Keratinocyte (primary cell): ENCODE measurements at places on chromosomes 1 and 21. TPM values are rescaled to one million over a fixed set of nuclear protein-coding genes. Genes with fewer than 3 reads are reported as not detected.

GRCh38 chr1:226643177-226643576, 94.6 kb downstream of the STUM start:
- no peak for DNase-seq

DNA sequence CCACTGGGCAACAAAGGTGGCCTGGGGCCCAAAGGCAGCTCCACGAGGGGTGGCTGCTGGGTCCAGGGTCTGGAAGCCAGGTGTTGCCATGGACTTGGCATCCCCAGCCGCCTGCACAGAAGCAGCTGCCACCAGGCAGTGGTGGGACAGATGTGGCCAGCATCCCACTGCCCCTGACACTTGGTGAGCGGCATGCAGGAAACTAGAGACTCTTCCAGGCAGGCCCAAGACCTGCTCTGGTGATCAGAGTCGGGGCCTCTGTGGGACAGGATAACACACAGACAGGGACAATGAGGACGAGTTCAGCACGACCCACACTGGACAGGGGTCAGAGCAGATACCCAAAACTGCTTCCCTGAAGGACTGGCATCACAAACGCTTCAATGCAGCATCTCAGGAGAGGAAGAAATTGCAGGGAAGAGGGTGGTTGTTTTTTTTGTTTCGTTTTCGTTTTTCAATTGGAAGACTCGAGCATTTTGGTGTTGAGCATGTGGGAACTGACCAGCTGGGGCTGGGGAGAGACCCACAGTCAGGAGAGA, 34.1 kb upstream of the RNF187 start:
- DNase-seq, result no peak

DNA sequence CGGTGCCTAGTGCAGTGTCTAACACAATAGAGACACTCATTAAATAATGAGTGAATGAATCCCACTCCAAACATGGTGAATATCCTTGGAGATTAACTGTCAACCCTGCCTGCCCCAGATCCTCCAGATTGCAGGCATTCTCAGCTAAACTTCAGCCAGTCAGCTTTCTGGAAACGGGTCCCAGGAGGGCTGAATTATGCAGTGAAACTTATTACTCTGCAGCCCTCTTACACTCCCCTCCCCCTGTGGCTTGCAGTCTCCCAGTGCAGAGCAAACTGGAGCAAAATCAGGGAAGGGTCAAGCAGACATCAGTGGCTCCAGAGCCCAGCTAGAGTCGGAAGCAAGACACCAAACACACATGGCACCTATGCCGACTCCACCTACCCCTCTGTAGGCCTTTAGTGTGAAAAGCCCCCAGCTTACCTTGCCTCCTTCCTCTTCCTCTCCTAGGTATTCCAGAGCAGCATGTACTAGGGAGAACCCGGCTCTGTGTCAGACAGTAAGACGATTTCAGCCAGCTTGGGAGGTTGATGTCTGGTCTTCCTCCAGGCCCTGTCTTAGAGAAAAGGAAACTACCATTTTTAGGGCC, 6.5 kb upstream of the RGS16 start:
- DNase-seq, result no peak

- DNase-seq, result no peak
Observed at GRCh38 chr1:101907264-101907663, 89.5 kb downstream of the OLFM3 start.

SERPINC1 gene
- polyA plus RNA-seq, result 0.14 to 0.26 TPM (median 0.18 TPM) in 3 replicates

DNA sequence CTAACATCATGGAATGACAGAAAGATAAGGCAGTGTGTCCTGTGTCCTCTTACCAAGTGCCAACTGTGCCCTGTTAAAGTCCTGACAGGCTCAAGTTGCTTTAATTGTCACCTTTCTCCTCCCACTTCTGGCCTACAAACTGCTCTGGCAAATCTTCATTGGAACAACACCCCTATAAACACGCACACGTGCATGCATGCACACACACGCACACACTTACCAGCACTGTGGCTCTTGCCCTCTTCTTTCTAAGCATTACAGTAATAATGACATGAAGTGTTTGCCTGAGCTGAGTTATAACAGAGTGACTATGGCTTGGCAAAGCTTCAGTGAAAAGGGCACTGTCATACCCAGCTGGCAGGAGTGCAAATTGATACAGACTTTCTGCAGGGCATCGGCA, 82.3 kb upstream of the SYT6 start:
- no peak for DNase-seq

LCE1C gene
- polyA plus RNA-seq, result 1.8 TPM in 3 replicates

- no peak for DNase-seq
Observed at GRCh38 chr1:169970114-169970513, 76.4 kb upstream of the SCYL3 start.
